ENCODE measurements at places on chromosomes 1 and 21.

GRCh38 chr1:203557390-203557789 lies 63.4 kb downstream of the OPTC start:
- DNase-seq, result no peak

DNA sequence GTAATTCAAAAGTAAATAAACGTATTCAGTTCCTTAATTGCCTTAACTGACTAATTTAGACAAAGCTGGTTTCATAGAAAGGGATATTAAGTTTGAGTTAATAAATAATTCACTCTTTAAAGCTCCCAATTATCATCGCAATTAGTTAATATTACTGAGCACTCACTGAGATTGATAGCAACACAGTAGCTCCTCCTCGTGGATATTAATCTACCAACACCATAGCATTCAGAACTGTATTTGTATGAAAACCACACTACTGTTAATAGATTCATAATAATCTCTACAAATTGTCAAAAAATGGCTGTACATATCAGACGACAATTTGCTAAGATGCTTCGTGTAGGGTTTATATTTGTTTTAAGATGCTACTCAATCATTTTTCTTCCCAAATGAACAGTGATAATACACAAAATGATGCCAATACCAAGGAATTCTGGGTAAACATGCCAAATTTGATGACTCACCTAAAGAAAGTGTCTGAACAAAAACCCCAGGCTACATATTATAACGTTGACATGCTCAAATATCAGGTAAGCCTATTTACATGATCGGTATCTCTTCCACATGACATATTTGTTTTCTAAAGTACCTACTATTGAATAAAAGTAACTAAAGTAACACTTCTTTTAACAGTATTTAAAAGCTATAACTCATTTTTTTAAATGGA lies 18.8 kb upstream of the DYNLT5 start:
- no peak for DNase-seq

GRCh38 chr1:197302775-197303174 lies 34.7 kb downstream of the CRB1 start:
- no peak for DNase-seq

DNA sequence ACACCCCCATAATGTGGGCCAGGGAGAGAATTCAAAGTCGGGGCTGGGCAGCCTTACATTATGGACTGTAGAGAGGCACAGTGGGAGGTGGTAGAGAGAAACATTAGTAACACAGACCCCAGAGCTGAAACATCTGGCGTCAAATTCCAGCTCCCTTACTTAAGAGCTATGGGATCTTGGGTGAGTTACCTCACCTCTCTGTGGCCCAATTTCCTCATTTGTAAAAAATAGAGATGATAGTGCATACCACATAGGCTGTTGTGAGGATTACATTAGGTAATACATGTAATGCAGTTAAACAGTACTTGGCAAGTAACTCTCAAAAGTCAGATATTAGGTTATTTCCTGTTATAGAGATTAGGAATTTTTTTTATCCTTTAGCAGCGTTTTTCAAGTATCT lies 160.5 kb upstream of the KIAA0040 start:
- no peak for DNase-seq

GRCh38 chr1:163085041-163085903 lies 16.1 kb downstream of the RGS4 start:
- DNase-seq, result no peak

GRCh38 chr1:213231795-213232231 lies 180.8 kb downstream of the RPS6KC1 start:
- DNase-seq, result peak; percentile 56

DNA sequence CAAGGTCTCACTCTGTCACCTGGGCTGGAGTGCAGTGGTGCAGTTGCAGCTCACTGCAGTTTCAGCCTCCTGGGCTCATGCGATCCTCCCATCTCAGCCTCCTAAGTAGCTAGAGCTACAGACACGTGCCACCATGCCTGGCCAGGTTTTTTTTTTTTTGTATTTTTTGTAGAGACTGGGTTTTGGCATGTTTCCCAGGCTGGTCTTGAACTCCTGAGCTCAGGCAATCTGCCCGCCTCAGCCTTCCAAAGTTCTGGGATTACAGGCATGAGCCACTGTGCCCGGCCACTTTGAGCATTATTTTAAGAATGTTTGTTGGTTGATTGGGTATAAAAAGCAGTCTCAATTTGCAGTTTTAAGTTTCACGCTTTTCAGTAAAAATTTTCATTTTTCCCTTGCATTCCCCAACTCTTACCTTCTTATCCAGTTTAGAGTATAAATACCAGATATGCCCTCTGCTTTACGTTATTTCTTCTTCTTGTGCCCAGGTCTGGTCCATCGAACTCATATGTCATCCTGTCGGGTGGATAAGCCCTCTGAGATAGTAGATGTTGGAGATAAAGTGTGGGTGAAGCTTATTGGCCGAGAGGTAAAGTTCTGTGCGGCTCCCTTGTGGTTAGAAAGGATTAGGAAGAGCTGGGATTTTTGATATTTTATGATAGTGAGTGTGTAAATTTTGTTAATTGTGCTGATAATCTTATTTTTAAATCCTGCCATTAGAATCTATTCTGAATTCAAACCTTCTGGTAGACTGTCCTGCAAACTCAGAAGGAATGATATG lies 36.0 kb downstream of the FABP3 start:
- no peak for DNase-seq

GRCh38 chr1:205915354-205915990 lies 27.8 kb downstream of the SLC26A9 start:
- DNase-seq, result no peak

GRCh38 chr1:205961991-205962820 lies 18.9 kb upstream of the SLC26A9 start:
- DNase-seq, result no peak

- DNase-seq, result no peak
These were observed 89.4 kb downstream of the LPAR3 start for GRCh38 chr1:84803604-84804003.

GRCh38 chr1:150144606-150145005 lies 5.1 kb upstream of the PLEKHO1 start:
- DNase-seq, result no peak

GRCh38 chr1:177783051-177783450 lies 186.8 kb downstream of the SEC16B start:
- no peak for DNase-seq

GRCh38 chr21:42735944-42736343 lies 82.5 kb downstream of the PDE9A start:
- DNase-seq, result no peak

- DNase-seq, result no peak
These were observed 16.7 kb upstream of the LYST start for GRCh38 chr1:235883261-235883927.

DNA sequence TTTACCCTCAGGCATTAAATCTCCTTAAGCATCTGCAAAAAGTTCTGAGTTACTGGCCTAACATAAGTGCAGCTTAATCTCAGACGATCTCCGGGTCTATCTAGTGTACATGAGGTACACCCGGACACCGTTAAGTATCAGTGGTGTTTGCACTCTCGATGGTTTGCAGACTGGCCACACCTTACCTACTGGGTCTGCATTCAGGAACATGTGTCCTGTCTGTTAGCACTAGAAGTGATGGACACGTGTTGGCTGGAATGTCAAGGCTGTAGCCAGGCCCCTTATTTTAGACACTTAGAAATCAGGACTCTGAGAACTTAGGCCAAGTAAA lies 783 bp upstream of the AGL start:
- DNase-seq, result no peak

- no peak for DNase-seq
These were observed 10.0 kb upstream of the GJB5 start for GRCh38 chr1:34744851-34745250.

DNA sequence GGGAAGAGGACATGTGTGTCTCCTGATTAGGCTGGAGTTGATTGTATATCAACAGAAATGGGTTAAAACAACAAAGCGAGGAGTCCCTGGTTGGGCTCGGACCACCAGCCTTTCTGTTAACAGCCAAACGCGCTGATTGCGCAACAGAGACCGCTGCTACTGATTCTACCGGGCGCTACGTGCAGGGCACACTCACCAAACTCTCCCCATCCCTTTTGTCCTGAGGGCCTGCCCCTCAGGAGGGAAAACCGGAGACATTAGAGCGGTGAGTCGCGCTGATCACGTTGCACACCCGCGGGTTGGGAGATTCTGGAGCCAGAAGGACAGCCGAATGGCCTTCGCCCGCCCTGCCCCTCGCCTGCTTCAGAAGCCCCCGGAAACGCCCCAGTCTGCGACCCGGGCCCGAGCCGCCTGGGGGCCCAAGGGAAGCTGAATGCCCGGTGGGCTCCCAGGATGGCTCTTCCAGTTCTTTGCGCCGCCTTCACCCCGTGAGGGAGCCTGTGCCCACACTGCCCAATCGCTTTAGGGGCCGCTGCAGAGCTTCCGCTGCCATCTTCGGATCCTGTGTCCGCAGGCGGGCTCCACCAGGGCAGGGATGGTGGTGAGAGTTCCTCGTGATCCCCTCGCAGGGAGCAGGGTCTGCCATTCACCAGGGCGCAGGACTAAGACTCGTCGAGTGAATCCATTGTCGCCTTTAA lies 165.4 kb upstream of the NBPF11 start:
- no peak for DNase-seq

GRCh38 chr1:210915890-210916507 lies 217.9 kb downstream of the KCNH1 start:
- DNase-seq, result peak; percentile 31

DNA sequence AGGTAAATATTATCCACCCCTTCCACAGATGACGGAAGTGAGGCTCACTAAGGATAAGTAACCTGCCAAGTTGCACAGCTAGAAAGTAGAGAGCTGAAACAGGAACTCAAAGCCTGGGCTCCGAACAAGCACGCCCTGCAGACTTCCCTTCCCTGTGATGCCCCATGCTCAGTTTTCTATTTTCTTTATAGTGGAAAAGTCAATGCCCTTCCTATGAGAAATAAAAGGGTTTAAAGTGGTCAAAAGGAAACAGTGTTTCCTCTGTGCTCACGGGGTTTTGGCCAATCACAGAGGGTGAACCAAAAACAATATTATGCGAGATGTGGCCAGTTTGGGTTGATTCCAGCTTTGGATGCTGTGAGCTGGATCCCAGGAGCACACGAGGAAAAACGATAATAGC lies 44.5 kb downstream of the DDR2 start:
- DNase-seq, result no peak

DNA sequence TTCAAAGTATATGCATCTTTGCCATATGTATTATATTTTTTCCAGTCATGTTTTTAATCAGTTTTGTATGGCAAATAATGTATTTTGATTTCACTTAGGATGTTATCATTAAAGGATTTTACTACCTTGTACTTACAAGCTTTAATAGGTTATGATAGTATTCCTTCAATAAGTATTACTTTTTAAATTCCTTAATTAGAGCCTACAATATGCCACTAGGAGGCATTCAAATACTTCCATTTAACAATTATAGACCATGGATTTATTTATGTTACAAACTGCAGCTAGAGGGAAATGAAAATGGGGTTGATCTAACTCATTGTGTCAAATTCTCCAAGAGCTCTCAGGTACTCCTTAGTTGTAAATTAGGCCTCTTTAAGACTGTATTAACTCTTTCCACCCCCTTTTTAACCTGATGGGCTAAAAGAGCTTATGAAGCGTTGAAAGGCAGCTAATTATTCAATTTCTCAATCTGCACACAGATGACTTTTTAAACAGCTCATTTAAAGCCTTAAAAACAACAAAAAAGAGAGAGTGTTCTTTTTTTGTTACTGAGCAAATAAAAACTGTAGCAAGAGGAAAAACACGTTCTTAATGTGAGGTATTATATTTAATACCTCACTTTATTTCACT lies 156.2 kb downstream of the DENND1B start:
- peak; percentile 76 for DNase-seq

- DNase-seq, result no peak
These were observed 1.5 kb downstream of the CSDE1 start for GRCh38 chr1:114756009-114756892.

GRCh38 chr1:186819126-186819525 lies 9.6 kb upstream of the PLA2G4A start:
- DNase-seq, result no peak

DNA sequence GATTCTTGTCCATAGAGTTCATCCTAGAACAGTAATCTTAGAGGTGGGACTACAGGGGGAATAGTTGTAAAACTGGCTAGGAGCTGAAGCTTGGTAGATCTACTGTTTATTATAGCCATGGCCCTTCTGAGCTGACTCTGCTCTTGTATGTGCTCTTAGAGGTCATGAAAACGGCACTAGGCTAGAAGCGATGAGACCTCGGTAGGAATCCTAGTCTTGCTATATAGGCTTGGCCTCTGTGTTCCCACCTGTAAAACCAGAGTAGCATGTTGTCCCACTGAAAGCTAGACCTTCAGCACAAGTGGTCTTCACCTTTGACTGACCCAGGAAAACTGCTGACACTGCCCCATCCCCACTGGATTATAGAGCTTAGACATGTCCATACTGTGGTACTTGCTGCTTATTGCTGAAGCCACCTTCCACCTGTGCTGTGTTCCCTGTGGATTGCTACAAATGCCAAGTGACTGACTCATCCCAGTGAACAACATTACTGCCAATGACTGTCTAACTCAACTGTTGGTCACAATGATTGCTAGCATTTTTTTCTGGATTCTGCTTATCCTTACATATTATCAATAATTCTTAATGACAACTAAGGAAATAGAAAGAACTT lies 23.0 kb upstream of the PIGC start:
- DNase-seq, result no peak

- DNase-seq, result no peak
These were observed 1705.3 kb downstream of the NCAM2 start for GRCh38 chr21:22703521-22703920.

DNA sequence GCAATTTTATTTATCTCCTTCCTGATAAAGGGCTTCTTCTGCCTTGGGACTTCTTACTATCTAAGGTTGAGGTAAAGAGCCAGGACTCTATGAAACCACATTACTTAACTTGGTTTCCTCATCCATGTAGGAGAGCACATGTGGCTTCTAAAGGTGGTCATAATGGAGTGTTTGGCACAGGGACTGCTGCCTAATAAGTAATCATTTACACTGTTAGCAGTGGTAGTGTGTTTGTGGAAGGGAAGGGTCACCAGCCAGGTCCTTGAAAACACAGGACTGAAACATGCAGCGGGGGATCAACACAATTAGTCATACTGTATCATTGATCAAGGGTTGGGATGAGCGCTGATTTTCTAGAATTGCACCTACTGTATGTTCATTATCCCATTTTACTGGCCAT lies 59.6 kb downstream of the UCK2 start:
- DNase-seq, result no peak

- no peak for DNase-seq
These were observed 275.1 kb upstream of the VAMP3 start for GRCh38 chr1:7495962-7496361.

DNA sequence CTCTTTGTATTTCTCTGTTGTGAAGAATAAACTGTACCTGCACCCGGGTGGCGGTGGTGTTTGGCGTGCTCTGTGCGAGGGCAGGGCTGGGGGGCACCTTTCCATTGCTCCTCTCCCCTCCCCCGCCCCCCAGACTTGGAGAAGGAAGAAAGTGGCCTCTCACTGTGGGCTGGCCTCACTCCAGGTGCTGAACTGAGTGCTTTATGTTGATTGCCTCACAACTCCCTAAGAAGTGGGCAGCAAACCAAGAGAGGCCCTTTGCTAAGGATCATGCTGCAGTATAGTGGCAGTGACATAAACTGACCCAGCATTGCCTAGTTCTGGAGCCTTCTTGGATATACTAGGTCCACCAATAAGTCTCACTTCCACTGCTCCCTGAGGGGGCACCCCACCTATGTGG lies 20.2 kb downstream of the A3GALT2 start:
- DNase-seq, result no peak

GRCh38 chr1:174262349-174263241 lies 103.3 kb downstream of the RABGAP1L start:
- DNase-seq, result peak; percentile 59
